ENCODE measurements at places on chromosomes 12 and 14.
A peak's percentile ranks its signal among the peaks of the same experiment; 100 is the strongest.

DNA sequence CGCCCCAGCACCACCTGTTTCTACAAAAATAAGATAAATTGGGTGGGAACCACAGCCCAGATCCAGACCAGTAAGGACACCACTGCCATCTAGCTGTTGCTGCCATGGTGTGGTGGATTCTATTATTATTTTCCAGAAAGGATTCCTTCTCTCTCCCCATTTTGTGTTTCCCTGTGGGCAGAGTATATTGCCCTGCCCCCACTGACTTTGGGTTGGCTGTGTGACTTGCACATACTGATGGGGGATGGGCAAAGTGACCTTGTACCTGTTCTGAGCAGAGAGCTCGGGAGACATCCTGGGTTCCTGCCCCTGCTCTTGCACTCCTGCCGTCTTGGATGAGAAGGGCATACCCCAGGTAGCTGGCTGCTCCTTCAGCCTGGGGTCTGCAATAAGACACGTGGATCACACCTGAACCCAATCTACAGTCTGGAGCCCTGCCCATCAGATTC, 24.3 kb downstream of the MOAP1 start:
- no peaks in the 10 kb centered on the region for H3K27me3 ChIP-seq
- DNase-seq: no peak
- peaks cover 3% of the 10 kb centered on the region for H3K4me1 ChIP-seq
- H3K4me3 ChIP-seq: no peak overlapping the region
- no peak overlapping the region for H3K27ac ChIP-seq
- no peaks in the 10 kb centered on the region for H3K36me3 ChIP-seq

- no peak overlapping the region for H3K27ac ChIP-seq
- peaks cover 8% of the 10 kb centered on the region for H3K36me3 ChIP-seq
- H3K4me3 ChIP-seq: no peak overlapping the region
- DNase-seq: no peak
These were observed 76.7 kb downstream of the SCAF11 start for GRCh38 chr12:45913631-45914030.

- peak overlapping the region; percentile 77 for H3K4me3 ChIP-seq
- H3K27ac ChIP-seq: peak overlapping the region; percentile 49
- H3K27me3 ChIP-seq: peaks cover 55% of the 10 kb centered on the region
- peak; percentile 37 for DNase-seq
- no peaks in the 10 kb centered on the region for H3K36me3 ChIP-seq
These were observed 13.3 kb upstream of the MAP3K9 start for GRCh38 chr14:70822530-70823185.

GRCh38 chr12:104888892-104889291, 69.2 kb downstream of the SLC41A2 start:
- H3K27ac ChIP-seq: no peak overlapping the region
- peaks cover 49% of the 10 kb centered on the region for H3K27me3 ChIP-seq
- H3K36me3 ChIP-seq: peaks cover 3% of the 10 kb centered on the region
- no peak overlapping the region for H3K4me3 ChIP-seq

DNA sequence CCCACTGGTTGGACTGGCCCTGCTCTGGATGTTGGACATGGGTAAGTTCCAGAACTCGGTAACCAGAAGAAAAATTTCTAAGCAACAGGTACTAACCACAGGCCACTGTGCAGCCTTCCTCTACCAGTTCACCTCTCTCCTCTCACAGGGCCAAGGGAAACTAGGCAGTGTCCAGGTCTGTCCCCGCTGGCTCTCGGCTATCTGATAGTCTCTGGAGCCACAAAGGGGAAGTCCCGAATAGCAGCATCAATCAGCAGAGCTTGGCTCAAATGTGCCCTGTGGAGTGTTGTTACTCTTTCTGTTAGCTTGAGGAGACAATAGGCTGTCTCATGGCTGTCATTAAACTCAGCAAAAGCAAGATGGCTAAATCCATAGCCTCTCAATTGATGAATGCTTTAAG, 73.2 kb downstream of the TSPAN11 start:
- no peak for DNase-seq
- peaks cover 32% of the 10 kb centered on the region for H3K27me3 ChIP-seq
- no peaks in the 10 kb centered on the region for H3K36me3 ChIP-seq
- no peaks in the 10 kb centered on the region for H3K4me1 ChIP-seq
- H3K4me3 ChIP-seq: no peak overlapping the region

DNA sequence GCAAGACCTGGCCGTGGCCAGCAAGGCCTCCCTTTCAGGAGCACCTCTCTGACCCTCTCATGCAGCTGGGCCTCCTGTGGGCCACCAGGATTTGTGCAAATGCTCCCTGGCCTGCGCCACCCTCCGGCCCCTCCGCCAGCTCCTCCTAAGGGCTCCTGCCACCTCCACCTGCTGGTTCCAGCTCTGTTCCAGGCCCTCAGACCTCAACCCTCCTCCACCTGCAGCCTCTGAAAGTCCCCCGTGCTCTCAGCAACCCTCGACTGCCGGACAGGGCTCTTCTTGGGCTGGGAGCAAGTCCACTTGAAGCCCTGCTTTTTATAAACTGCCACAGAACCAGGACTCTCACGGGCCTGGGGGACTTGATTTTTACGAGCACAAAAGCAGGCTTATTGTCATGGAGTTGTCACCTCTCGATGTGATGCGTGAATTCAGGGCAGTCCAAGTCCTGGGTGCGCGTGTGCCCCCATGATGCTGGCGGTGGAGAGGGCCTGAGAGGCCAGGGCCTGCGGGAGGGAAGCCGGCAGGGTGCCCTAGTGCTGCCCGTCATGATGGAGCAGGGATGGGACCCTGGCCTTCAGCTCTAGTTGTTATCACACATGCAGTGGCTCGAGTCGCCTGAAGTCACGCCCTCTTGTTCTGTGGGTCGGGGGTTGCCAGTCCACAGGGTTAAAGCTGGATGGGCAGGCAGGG, 9.1 kb downstream of the TEDC1 start:
- H3K27me3 ChIP-seq: peaks cover 3% of the 10 kb centered on the region
- no peak overlapping the region for H3K4me3 ChIP-seq

- no peaks in the 10 kb centered on the region for H3K36me3 ChIP-seq
- H3K4me3 ChIP-seq: no peak within 1 kb of the TSS
- DNase-seq: peak; percentile 46
- no peaks in the 10 kb centered on the region for H3K4me1 ChIP-seq
- no peak within 1 kb of the TSS for H3K27ac ChIP-seq
- peaks cover 2% of the 10 kb centered on the region for H3K27me3 ChIP-seq
These were observed at the start of gene MUCL1 for GRCh38 chr12:54853933-54854538. Gene MUCL1, plus strand, starts transcription at chr12:54854516. Its CDS starts 67 bp downstream, at chr12:54854583.

DNA sequence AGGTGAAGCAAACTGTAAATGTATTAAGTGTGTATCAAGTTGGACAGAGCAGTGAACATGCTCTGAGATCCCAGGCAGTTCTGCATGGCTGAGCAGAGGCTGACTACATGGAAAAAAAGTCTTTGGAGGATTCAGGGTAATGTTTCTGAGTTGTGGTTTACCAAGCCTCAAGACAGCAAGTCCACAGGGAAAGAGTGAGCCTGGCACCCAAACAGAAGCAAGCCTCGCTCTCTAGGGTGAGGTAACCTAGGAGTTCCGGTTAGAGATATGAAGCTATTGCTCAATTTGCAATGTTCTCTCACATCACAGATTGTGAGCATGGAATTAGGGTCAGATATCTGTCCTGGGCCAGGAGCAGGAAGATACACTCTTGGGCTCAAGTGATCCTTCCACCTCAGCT, 158.6 kb downstream of the MON2 start:
- no peak for DNase-seq
- peaks cover 10% of the 10 kb centered on the region for H3K4me1 ChIP-seq
- peaks cover 30% of the 10 kb centered on the region for H3K27me3 ChIP-seq

DNA sequence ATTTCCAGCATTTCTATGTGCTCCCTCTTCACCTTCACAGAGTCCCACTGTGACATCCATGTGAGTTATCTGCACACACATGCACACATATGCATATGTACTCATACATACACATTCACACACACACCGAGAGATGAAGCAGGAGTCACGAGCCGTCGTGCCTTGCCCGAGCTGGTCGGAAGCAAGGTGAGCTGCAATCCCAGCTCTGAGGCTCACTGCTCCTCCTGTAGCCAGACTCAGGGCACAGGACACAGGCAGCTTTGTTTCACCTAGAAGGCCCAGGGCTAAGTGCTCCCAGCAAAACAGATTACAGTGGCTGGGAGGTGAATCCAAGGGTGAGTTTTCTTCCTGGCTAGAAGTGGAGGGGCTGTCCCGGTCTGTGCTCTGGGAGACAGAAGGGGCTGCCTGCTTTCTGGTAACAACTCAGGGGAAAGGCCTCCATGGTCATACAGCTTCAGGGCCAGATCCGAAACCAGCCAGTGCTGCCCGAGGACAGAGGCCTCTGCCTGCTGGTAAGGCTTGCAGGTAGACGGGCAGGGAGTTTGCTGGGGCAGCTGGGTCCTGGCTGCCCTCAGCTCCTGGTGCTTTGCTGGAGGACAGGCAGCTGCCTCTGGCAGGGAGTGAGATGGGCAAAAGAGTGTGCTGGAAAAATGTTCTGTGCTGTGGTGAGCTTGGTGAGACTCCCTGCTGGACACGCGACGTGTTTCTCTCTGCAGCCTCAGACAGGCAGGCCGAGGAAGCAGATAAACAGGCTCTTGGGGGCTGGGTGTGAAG, 123.7 kb downstream of the CRACR2A start:
- peak overlapping the region; percentile 5 for H3K27ac ChIP-seq
- H3K27me3 ChIP-seq: peaks cover 51% of the 10 kb centered on the region
- no peak for DNase-seq
- H3K36me3 ChIP-seq: peaks cover 2% of the 10 kb centered on the region

GRCh38 chr14:71815110-71815509, 117.1 kb upstream of the RGS6 start:
- H3K4me1 ChIP-seq: no peaks in the 10 kb centered on the region
- no peak overlapping the region for H3K4me3 ChIP-seq
- no peak overlapping the region for H3K27ac ChIP-seq

DNA sequence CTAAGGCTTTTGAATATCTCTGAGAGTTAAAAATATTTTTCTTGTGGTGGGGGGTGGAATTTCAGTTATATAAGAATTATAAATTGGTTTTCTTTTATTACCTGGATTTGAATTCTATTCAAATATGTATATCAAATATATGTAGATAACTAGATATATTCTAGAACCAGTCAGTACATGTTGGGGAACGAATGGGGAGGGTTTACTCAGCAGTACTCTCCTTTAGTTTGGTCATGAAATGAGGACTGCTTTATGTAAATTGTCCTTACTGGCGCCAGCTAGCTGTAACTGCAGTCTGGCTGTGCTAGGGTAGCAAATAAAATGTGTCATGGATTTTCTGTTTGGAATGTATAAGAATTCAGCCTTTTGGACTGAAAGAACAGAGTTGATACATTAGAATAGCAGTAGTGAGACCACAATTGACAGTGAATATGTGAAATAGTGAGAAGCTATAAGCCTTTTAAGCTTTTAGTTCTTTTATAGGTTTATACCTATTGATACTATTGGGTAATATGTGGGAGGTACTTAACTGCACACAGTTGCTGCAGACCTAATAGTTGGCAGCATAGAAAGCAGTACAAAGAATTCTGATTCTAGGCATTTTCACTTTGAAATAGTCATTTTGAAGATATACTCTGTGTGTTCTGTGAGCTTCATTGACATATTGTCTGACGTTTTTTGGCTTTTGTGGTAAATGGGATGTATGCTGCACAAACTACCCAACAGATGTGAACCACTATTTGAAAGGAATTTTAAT, 29.0 kb downstream of the ATF7IP start:
- H3K27ac ChIP-seq: peak overlapping the region; percentile 92
- H3K4me1 ChIP-seq: peaks cover 44% of the 10 kb centered on the region
- H3K27me3 ChIP-seq: no peaks in the 10 kb centered on the region
- no peak overlapping the region for H3K4me3 ChIP-seq
- H3K36me3 ChIP-seq: peaks cover 22% of the 10 kb centered on the region

DNA sequence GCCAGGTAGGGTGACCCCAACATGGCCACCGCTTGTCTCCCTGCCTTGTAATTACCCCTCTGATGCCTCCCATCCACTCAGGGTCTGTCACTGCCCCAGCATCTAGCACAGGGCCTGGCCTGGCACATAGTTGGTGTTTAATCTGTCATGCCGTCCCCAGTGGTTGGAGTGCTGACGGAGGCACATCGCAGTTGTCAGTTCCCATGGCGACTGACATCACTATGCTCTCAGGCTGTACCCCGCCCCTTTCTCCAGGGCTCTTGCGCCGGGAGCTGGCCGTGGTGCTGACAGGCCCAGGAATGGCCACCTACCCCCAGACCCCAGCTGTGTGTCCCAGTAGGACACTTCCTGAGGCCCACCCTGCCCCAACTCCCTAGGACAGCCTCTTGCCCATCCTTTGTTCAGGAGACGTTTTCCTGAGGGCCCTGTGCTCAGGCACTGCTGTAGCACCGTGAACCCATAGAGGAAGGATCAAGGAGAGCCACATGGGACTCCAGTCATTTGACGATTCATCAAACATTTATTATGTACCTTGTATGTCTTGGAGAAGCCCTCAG, 23.0 kb downstream of the FAM222A start:
- no peaks in the 10 kb centered on the region for H3K36me3 ChIP-seq
- DNase-seq: peak; percentile 67
- peaks cover 31% of the 10 kb centered on the region for H3K4me1 ChIP-seq
- H3K4me3 ChIP-seq: no peak overlapping the region
- H3K27ac ChIP-seq: peak overlapping the region; percentile 4
- H3K27me3 ChIP-seq: peaks cover 24% of the 10 kb centered on the region

DNA sequence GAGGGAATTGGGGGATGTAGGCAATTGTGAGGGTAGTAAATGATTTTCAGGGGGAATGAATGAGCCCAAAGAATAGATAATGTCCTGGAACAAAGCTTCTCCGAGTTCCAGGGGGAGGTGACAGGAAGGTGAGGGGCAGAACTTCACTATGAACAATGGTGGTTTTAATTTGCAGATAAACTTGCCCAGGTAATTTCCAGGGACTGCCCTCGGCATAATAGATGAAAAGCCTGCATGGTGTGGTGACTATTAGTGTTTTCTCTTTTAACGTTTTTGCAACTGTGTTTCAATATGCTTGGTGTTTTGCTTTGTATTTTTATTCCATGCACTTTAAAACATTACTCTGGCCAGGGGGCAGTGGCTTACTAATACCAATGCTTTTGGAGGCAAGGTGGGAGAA, 325.2 kb upstream of the RGS6 start:
- DNase-seq: no peak
- no peak overlapping the region for H3K27ac ChIP-seq
- no peak overlapping the region for H3K4me3 ChIP-seq
- no peaks in the 10 kb centered on the region for H3K27me3 ChIP-seq

DNA sequence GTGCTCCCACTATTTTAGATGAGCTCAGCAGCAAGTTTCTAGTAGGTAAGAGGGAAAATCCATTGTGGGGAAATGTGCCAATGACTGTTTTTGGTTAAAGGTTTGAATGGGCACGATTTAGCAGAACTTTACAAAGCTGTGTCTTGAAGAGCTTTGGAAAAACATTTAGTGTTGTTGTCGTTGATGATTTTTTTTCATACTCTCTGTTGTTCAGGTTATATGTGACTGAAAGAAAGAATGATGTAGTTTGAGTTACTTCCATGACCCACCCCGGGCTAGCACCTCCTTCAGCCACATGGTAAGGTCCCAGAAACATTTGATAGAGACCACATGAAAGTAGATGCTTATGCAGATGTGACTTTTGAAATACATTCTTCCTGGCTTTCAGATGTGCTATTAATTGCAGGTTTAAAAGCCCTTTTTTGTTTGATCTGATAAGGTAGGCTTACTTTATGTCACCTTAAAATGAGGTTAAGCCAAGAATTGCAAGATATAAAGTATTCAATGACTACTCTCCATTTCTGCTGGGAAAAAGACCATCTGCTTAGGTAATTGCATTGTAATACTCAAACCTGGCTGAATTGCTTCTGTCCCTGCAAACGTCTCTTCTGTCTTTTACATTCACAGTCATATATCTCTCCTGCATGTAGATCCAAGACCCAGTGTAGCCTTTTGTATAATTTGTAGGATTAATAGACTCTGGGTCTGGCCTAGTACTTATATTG, 250.6 kb downstream of the RGS6 start:
- H3K36me3 ChIP-seq: no peaks in the 10 kb centered on the region
- no peak for DNase-seq
- no peak overlapping the region for H3K4me3 ChIP-seq
- H3K27me3 ChIP-seq: peaks cover 11% of the 10 kb centered on the region

All from progenitor cell of endocrine pancreas (in vitro differentiated cells).